ENCODE measurements at places on chromosomes 6 and 20.

- no peak for DNase-seq
Measured at GRCh38 chr6:125279961-125280360, 21.8 kb downstream of the HDDC2 start.

DNA sequence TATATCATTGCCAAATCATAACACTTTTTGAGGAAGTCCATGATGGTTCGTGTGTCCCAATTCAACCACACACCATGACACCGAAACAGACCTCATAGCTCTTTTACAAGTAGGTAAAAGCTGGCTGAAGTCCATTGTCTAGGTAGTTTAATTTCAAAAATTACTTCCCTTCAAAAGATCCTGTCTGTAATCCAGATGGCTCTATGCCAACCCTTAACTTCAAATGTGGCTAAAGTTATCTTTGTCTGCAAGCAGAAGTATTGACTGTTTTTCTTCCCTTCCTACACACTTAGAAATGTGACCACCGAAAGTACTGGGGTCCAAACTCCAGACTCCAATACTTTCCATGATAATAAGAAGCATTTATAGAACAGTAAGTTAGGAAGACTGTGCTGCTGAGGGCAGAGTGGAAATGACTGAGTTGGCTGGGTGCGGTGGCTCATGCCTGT lies 8.3 kb upstream of the TIAM2 start:
- no peak for DNase-seq

DNA sequence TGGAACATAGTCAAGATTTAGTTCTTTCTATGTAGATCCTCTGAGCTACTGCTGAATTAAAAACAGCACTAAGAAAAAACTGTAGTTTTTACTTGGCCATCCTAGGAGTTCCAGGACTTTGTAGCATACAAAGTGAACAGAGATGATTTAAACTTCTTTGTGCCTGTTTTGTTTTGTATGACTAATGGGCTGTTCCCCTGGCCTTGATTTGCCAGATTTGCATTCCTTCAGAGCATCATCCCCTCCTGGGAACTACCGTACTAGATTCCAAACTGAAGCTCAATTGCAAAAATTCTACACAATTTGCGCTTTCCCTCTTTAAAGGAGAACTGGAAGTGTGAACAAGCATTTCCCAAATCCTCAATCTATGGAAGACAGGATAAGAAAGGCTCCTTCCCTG lies 23.1 kb downstream of the ACOT13 start:
- DNase-seq, result no peak

DNA sequence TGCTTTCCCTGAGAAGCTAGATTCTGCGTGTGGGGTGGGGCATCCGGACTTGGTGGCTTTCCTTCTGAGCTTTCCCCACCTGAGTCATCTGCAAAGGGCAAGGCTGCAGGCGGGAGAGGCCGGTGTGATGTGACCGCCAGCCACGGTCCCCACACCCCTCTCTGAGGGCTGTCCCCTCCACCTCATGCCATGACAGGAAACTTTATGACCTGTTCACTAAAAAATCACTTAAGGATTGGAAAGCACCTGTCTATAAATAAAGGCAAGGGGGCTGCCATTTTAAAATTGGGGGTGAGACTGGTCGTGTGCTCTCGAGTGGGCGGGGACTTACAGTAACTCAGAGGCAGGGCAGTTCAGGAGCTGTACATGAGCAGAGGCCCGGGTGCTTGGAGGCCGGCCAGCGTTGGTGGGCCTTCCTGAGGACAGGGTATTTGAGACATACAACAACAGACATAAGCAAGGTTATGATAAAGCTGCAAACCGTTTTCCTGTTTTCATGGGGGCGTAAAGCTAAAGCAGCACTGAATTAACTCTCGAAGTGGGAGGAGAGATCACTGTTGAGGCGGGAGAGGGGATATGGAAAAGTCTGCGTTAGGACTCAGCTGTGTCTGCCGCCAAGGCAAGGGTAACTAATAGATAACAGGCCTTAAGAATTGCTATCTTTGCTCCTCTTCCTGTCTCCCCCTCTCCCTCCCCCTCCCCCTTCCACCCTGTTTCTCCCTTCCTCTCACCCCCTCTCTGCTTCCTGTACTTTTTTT lies 16.1 kb upstream of the SERPINB1 start:
- no peak for DNase-seq

Data from sigmoid colon (tissue), 7 donors.